ENCODE measurements at places on chromosomes 7 and 10. TPM values are rescaled to one million over a fixed set of nuclear protein-coding genes. Genes with fewer than 3 reads are reported as not detected.

C10orf62 gene
- 1.6 TPM for total RNA-seq

SOSTDC1 gene
- total RNA-seq = 13.4 TPM

EIF3A gene
- total RNA-seq = 95.6 TPM

ASB10 gene
- total RNA-seq = not detected

DNA sequence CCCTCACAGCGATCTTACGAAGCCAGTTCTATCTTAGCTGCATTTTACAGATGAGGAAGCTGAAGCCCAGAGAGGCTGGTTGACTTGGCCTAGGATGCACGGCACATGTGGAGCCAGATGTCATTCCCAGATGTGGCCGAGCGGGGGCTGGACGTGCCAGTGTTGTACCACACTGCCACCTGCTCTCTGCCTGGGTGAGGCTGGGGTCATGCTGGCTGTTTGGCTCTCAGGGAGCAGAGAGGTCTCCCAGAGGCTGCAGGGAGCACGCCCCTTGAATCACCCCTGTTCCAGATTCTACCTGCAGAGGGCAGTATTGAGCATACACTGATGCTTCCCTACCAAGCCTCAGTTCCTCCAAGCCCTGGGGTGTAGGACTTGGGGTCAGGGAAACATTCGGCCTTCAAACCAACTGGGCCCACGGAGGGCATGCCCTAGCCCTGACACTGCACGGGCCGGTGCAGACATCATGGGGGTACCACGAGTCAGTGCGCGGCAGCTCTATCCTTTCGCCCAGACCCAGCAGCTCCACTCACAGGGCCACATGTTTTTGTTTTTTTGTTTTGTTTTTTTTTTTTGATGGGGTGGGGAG is 3.8 kb upstream of the GTF2IRD1 start:
- no peaks in the 10 kb centered on the region for H3K36me3 ChIP-seq
- peaks cover 9% of the 10 kb centered on the region for H3K4me1 ChIP-seq
- peak; percentile 54 for DNase-seq
- no peaks in the 10 kb centered on the region for H3K27me3 ChIP-seq
- no peak overlapping the region for H3K27ac ChIP-seq
- H3K4me3 ChIP-seq = no peak overlapping the region

RTKN2 gene
- 1.6 TPM for total RNA-seq

SEMA3D gene
- 17.5 TPM for total RNA-seq

DNA sequence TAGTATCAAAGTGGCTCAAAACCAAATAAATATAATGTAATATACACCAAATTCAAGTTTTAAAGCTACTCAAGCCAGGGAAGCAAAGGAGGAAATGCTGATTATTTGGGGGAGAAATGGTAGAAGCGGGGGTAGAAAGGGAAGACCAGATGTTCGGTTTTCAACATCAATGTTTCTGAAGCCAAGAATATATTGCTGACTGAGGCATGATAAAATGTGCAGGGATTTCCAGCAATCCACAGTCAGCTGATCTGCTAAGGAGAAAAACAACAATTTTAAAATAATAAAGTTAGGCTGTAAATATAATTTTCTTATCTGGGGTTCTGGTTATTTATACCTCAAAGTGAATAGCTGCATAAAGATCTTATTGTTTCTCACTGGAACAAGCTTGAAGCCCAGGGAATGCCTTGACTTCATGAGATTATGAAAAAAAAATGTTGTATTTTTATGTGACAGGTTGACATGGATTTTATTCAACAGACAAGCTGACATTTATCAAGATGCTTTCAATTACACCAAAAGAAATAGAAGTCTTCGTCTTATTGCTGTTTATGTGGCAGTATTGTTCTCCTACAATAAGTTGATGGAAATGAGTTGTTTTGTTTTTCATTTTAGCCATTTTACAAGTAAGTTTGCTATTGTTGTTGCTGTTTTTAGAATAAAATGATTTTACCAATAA is 28.6 kb upstream of the BMPER start:
- DNase-seq = peak; percentile 38
- no peaks in the 10 kb centered on the region for H3K27me3 ChIP-seq
- H3K27ac ChIP-seq = no peak overlapping the region
- H3K4me1 ChIP-seq = no peaks in the 10 kb centered on the region

MUC3A gene
- 39.1 TPM for total RNA-seq

CCDC172 gene
- total RNA-seq = not detected

MMP21 gene
- total RNA-seq = 0.13 TPM

KEL gene
- 0.28 TPM for total RNA-seq

DNA sequence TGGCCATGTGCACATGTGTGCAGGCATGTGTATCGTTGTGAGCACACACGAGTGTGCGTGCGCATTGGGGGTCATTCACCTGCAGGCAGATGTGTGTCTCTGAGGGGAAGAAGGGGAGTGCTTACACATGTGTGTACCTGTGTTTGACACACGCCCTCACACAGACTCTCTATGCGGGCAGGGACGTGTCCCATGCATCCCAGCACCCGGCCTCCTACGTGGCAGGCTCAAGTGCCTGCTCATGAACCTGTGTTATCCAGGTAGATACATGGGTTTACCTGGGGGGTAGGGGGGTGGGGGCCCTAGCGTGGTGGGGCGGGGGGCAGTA is 18.6 kb downstream of the KCP start:
- H3K4me1 ChIP-seq = no peaks in the 10 kb centered on the region
- DNase-seq = no peak
- no peaks in the 10 kb centered on the region for H3K36me3 ChIP-seq
- no peak overlapping the region for H3K4me3 ChIP-seq
- H3K27me3 ChIP-seq = no peaks in the 10 kb centered on the region
- H3K27ac ChIP-seq = no peak overlapping the region

- no peaks in the 10 kb centered on the region for H3K36me3 ChIP-seq
- DNase-seq = no peak
- no peak overlapping the region for H3K4me3 ChIP-seq
- H3K4me1 ChIP-seq = no peaks in the 10 kb centered on the region
- H3K27me3 ChIP-seq = no peaks in the 10 kb centered on the region
These were observed 2.0 kb downstream of the SAMD9 start for GRCh38 chr7:93115796-93116195.

DNA sequence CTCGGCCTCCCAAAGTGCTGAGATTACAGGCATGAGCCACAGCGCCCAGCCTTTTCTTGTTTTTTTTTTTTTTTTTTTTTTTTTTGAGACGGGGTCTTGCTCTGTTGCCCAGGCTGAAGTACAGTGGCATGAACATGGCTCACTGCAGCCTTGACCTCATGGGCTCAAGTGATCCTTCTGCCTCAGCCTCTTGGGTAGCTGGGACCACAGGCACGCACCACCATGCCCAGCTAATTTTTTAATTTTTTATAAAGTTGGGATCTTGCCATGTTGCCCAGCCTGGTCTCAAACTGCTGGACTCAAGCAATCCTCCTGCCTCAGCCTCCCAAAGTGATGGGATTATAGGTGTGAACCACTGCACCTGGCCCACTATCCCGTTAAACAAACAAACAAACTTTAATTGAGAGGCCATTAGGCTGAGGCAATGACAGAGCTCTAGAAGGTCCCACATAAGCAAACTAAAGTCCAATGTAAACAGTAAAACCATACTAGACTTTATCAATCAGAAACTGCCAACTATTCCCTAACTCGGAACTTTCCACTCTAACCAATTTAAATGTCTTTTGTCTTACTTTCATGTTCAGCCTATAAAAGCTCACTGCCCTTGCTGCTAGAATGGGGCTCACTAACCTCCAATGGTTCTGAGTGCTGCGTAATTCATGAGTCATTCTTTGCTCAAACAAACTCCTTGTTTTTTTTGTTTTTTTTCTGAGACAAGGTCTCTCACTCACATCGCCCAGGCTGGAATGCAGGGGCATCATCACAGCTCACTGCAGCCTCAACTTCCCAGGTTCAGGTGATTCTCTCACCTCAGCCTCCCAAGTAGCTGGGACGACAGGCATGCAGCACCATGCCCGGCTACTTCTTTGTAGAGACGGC is 1.9 kb downstream of the DHX32 start:
- H3K27me3 ChIP-seq = no peaks in the 10 kb centered on the region
- no peaks in the 10 kb centered on the region for H3K36me3 ChIP-seq
- DNase-seq = no peak

All from kidney (tissue), 22 donors.